ENCODE measurements at places on chromosomes 12 and 14.

DNA sequence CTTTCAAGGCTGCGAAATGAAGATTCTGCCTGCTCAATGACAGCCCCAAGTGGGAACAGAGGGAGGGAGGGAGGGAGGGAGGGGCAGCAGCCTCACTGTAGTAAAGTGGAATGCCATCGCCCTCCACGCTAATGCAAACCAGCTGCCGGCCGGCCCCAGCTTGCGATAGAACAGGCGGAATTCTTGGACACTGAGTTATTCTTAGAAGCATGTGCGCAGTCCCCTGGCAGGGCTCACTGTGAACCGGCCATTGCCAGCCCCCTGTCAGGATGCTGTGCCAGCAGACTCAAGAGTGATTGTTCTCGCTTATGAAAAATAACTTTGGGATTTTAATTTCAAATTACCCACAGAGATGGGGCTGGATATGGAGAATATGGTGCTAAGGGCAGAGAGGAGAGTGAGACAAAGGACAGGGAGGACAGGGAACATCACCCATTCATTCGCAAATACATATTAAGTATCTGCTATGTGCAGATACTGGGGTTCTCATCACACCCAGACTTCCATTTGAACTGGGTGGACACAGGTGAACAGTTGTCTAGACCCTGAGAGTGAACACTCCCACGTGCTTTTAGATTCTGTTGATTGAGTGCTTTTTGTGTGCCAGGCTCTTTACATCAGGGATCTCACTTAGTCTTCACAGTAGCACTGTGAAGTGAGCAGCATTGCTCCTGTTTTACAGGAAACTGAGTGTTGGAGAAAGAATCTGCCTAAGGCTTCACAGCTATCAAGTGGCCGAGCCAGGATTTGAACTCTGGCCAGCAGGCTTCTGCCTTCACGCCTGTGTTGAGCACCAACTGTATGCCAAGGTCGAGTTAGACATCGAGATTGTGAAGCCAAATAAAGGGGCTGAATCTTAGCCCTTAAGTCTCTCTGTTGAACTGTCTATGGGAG is 192.9 kb downstream of the C12orf75 start:
- DNase-seq: no peak

DNA sequence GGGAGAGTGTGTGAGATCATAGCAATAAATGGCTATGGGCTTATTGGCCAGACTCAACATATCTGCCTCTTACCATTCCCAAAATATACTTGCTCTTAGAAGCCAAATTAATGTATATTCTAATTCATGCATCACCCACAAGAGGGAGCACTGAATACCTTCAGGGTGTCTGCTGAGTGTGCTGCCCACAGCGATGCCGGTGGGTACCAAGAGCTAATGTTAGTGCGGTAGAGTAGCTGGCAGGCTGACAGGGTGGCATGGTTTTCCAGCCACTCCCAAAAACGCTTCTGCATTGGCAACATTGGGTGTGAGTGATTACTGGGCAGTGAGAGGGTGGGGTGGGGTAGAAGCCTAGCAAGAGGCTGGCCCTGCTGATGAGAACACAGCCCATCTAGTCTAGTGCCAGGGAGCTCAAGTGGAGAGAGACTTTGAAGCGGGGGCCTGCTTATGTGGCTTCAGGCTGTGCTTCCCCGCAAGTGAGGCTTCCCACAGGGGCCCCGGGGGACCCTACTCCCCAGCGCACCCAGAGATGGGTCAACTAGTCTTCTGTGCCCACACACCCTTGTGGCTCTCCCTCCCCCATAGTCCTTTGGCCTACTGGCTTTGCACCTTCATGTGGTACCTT is 9.2 kb upstream of the PLEKHD1 start:
- no peak for DNase-seq

- DNase-seq: no peak
These were observed 16.7 kb upstream of the AQP2 start for GRCh38 chr12:49933796-49934195.

- DNase-seq: no peak
These were observed 59.1 kb downstream of the TMTC2 start for GRCh38 chr12:82745807-82746206.

DNA sequence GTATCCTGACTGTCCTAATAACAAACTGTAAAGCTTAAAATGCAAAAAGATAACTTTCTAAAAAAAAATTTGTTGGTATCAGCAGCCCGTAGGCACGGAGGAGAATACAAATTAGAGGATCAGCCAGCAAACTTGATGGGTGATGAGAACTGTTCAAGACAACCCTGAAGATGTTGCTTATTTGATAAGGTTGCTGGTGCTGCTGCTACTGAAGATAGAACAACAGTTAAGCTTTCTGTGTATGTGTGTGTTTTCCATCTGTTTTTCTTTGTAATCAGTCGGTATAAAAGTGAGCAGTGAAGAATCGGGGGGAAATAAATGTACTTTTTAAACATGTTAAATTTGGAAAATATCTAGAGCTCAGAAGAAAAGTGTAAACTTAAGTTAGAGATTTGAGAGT is 67.4 kb upstream of the POC1B start:
- no peak for DNase-seq

DNA sequence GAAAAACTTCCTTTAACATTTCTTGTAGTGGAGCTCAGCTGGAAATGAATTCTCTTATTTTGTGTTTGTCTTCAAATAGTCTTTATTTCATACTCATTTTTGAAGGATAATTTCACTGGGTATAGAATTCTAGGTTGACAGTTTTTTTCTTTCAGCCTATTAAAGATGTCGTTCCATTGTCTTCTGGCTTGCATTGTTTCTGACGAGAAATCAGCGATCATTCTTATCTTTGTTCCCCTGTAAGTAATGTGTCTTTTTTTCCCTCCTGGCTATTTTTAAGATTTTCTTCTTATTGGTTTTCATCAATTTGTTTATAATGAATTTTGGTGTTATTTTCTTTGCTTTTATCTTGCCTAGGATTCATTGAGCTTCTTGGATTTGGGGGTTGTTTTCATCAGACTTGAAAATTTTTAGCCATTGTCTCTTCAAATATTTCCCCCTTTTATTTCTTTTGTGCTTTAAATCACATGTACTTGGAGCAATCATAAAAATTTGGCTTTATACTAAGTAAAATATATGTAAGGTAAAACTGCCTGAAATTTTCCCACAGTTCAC is 89.4 kb downstream of the UNC79 start:
- no peak for DNase-seq
